ENCODE measurements at places on chromosomes 7 and 10.

GRCh38 chr7:22214000-22214399 is 143.0 kb downstream of the RAPGEF5 start:
- DNase-seq: no peak

- peak; percentile 19 for DNase-seq
Measured at GRCh38 chr10:102918817-102919245, 737 bp downstream of the CNNM2 start.

DNA sequence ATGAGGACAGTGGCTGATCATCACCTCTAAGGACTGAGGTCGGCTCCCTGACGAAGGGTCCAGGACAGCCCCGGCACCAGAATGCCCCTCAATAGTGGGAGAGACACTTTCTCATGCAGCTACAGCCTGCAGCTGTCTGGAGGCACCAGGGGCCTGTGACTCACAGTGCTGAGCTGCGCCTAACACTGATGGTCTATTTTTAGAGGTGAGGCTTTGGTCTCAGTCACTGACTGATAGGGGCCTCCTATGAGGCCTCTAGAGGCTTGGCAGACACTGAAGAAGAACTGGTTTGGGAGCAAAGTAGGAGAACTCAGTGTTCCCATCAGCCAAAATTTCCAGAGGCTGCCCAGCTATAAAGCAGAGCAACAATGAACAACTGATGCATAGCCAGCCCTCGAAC is 130.1 kb downstream of the COBL start:
- no peak for DNase-seq

DNA sequence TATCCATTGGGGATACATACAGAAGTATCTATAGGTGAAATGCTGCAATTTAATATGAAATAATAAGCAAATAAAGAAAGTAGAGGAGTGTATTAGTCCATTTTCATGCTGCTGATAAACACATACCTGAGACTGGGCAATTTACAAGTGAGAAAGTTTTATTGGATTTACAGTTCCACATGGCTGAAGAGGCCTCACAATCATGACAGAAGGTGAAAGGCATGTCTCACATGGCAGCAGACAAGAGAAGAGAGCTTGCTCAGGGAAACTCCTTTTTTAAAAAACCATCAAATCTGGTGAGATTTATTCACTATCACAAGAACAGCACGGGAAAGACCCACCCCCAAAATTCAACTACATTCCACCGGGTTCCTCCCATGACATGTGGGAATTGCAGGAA is 82.8 kb upstream of the TRIM24 start:
- DNase-seq: no peak

GRCh38 chr10:51879238-51879637 is 179.8 kb upstream of the CSTF2T start:
- DNase-seq: no peak

- DNase-seq: no peak
Measured at GRCh38 chr10:27822301-27822700, 76.7 kb upstream of the MKX start.

- DNase-seq: no peak
Measured at GRCh38 chr7:74306004-74306729, 17.0 kb downstream of the CLIP2 start.

DNA sequence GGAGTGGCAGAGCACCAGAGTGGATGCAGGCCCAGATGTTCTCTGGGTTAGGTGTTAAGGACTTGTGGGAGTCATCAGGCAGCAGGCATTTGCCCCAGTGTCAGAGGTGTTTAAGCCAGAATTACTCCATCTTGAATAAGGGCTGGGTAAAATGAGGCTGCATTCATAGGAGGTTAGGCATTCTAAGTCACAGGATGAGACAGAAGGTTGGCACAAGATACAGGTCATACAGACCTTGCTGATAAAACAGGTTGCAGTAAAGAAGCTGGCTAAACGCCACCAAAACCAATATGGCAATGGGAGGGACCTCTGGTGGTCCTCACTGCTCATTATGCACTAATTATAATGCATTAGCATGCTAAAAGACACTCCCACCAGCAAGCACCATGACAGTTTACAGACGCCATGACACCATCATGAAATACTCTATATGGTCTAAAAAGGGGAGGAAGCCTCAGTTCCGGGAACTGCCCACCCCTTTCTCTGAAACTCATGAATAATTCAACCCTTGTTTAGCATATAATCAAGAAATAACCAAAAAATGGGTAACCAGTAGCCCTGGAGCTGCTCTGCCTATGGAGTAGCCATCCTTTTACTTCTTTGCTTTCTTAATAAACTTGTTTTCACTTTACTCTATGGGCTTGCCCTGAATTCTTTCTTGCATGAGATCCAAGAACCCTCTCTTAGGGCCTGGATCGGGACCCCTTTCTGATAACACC is 882 bp upstream of the LRRC61 start:
- peak; percentile 21 for DNase-seq

- DNase-seq: no peak
Measured at GRCh38 chr10:58153751-58154150, 113.9 kb downstream of the IPMK start.

GRCh38 chr10:77156406-77156879 is 481.2 kb downstream of the KCNMA1 start:
- no peak for DNase-seq

DNA sequence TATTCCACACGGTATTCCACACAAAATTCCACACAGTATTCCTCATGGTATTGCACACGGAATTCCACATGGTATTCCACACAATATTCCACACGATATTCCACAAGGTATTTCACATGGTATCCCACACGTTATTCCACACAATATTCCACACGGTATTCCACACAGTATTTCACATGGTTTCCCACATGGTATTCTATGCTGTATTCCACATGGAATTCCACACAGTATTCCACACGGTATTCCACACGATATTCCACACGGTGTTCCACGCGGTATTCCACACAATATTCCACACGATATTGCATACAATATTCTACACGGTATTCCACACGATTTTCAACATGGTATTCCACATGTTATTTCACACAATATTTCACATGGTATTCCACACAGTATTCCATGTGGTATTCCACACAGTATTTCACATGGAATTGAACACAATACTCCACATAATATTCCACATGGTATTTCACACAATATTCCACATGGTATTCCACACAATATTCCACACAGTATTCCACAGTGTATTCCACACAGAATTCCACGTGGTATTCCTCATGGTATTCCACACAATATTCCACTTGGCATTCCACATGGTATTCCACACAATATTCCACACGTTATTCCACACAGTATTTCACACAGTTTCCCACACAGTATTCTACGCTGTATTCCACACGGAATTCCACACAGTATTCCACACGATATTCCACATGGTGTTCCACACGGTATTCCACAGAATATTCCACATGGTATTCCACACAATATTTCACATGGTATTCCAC is 136.0 kb upstream of the CHST15 start:
- DNase-seq: no peak

GRCh38 chr7:159078911-159079270 is 65.8 kb downstream of the VIPR2 start:
- no peak for DNase-seq

- no peak for DNase-seq
Measured at GRCh38 chr10:73875139-73875475, 752 bp upstream of the CAMK2G start.

- DNase-seq: no peak
Measured at GRCh38 chr7:90677486-90678404, 81.6 kb downstream of the CDK14 start.

- DNase-seq: no peak
Measured at GRCh38 chr7:91929463-91929862, 11.2 kb upstream of the AKAP9 start.

DNA sequence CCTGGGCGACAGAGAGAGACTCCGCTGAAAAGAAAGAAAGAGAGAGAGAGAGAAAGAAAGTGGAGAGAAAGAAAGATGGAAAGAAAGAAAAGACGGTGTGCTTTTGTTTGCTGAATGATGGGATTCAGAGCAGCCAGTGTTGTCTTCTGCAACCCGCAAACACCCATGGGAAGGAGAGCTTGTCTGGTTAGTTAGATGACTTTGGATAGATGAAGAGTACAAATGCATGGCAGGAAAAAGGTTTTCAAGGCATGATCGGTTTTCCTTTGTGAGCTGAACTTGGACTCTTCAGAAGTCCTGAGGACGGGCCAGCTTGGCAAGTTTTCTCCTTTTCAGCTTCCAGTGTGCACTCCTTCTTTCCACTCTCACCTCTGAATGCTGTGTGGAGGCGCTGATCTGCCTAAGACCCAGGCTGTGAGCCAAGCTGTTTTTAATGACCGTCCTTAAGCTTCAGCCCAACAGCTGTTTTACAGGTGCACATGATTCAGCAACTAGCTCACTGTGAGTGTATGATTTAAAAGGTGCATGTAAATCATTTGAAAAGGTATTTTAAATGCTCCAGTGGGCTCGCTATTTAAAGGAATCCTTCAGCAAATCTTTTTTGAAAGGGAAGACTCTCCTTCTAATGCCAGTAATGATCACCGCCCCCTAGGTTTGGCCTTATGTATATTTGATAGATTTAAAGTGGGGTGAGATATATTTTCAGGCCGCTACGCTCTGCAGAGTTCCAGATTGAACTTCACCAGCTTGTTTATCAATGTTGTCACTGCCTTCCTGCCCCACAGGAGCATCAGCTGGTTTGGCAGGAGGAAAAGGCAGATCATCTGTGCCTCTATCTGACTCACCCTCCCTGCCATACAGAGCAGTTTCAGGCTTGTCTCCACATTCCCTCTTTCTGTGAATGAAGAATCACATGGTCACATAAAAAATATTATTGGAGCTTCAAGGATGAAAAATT is 115.0 kb downstream of the PLXDC2 start:
- DNase-seq: no peak

- peak; percentile 38 for DNase-seq
Measured at GRCh38 chr10:5812283-5813090, 747 bp downstream of the GDI2 start.

DNA sequence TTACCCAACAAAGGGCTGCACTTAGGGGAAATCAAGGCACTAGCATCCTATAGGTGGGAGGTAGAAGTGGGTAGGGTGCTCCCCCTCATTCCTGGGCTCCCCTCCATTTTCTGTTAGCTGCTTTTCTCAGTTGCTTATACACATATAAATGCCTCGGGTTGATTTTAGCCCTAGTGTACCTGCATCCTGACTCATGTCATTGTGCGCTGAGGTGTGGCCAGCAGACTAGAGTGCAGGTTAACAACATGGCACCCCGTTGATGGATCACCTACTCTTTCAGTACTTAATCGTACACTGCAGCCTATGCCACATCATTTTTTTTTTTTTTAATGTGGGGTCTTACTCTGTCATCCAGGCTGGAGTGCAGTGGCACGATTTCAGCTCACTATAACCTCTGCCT is 144.0 kb upstream of the ITGB1 start:
- no peak for DNase-seq

- no peak for DNase-seq
Measured at GRCh38 chr10:72085864-72086465, 2.4 kb downstream of the SPOCK2 start.

DNA sequence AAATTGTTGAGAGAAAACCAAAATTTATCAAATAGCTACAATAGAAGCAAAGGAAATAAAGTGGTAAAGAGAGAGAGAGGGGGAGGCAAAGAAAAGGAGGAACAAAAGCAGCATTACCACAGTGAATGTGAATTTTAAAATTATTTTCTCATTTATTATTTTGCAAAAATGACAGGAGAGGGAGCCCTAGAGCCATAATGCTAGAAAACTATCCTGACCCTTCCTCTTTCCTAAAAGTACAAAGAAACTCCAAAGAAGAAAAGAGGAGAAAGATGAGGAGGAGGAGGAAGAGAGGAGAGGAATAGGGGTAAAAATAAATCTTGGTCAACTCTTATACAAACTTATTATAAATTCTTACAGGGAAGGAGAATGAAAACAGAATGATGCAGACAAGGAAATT is 921.5 kb downstream of the NRG3 start:
- no peak for DNase-seq

DNA sequence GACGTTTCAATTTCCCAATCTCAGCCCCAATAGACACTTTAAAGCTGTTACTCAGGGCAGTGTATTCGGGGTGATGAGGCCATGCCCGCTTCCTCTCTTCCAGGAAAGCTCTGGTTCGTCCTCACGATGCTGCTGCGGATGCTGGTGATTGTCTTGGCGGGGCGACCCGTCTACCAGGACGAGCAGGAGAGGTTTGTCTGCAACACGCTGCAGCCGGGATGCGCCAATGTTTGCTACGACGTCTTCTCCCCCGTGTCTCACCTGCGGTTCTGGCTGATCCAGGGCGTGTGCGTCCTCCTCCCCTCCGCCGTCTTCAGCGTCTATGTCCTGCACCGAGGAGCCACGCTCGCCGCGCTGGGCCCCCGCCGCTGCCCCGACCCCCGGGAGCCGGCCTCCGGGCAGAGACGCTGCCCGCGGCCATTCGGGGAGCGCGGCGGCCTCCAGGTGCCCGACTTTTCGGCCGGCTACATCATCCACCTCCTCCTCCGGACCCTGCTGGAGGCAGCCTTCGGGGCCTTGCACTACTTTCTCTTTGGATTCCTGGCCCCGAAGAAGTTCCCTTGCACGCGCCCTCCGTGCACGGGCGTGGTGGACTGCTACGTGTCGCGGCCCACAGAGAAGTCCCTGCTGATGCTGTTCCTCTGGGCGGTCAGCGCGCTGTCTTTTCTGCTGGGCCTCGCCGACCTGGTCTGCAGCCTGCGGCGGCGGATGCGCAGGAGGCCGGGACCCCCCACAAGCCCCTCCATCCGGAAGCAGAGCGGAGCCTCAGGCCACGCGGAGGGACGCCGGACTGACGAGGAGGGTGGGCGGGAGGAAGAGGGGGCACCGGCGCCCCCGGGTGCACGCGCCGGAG is 2.6 kb downstream of the GJD4 start:
- no peak for DNase-seq

GRCh38 chr10:28632584-28632945 is 44.8 kb upstream of the BAMBI start:
- DNase-seq: no peak

GRCh38 chr7:88217675-88218428 is 2.0 kb downstream of the SRI start:
- no peak for DNase-seq

DNA sequence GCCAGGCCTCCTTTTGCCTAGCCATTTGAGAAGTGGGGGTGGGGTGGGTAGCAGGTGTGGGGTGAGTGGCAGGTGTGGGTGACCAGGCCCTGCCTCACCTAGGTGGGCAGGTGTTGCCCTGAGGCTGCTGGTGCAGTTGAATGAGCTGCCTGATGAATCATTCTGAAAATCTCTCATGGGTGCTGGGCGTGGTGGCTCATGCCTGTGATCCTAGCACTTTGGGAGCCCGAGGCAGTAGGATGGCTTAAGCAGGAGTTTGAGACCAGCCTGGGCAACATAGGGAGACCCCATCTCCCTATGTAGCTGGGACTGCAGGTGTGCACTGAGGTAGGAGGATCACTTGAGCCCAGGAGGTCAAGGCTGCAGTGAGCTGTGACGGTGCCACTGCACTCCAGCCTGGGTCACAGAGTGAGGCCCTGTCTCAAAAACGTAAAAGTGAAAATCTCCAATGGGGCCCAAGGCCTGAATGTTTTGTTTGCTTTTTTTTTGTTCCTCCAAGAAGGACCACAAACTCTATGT is 17.7 kb downstream of the TSPAN14 start:
- DNase-seq: peak; percentile 56

DNA sequence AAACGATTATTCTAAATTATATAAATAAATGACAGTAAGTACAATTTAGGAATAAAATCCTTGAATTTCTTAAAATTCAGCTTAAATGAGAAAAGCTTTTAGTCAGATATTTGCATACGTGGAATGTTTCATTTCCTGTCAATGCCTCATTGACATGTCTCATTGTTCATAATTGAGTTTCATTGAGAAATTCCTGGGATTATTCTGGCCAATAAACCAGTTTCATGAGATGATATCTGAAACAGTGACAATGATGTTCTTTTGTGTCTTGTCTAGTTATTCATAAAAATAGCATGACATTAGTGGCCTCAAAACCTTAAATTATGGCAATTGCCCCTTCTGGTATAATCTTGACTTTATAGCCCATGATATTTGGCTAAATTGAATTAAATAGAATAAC is 95.8 kb downstream of the DKK1 start:
- no peak for DNase-seq

All from stimulated activated CD4-positive, alpha-beta T cell treated with anti-CD3 and anti-CD28 coated beads, TNF-alpha, amount 100 ng/mL, for 24 hours (primary cell).